ENCODE measurements at places on chromosomes 4 and X. TPM values are rescaled to one million over a fixed set of nuclear protein-coding genes. Genes with fewer than 3 reads are reported as not detected.

- no peak for DNase-seq
These were observed 18.5 kb upstream of the RBPJ start for GRCh38 chr4:26302031-26302899.

GRCh38 chr4:119728692-119729593 lies 100.3 kb upstream of the PDE5A start:
- DNase-seq, result no peak

GRCh38 chr4:8468746-8469535 lies 28.4 kb downstream of the TRMT44 start:
- DNase-seq, result peak; percentile 78

DNA sequence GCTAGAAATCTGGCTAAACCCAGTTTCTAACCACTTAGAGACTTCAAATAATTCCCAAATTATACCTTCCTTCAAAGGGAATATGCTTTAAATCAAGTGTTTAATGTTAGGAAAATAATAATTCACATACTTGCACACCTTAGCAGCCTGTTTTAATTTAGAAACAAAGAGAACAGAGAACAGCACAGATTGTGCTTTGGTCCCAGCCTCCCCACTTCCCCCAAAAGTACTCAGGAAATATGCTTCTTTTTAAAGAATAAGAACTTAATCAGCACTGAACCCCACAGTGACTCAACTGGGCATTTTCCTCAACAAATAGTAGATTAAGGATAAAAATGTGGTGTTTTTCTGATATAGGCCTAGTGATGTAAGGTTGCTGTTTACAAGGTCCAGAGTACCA lies 295.8 kb downstream of the GBA3 start:
- DNase-seq, result no peak

DNA sequence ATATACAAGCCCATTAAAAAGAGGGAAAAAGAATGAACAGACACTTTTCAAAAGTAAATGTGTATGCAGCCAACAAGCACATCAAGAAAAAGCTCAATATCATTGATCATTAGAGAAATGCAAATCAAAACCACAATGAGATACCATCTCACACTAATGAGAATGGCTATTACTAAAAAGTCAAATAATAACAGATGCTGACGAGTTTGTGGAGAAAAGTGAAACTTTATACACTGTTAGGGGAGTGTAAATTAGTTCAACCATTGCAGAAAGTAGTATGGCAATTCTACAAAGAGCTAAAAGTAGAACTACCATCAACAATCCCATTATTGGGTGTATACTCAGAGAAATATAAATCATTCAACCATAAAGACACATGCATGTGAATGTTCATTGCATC lies 203.0 kb downstream of the ARAP2 start:
- DNase-seq, result no peak

The CT83 gene
- total RNA-seq, result not detected

The CT47B1 gene
- 0.16 TPM for total RNA-seq

The ZNF81 gene
- 6.8 TPM for total RNA-seq

The RGS12 gene
- total RNA-seq, result 6.8 TPM

Measured in K562 (cell line).